ENCODE measurements at places on chromosomes 16 and 17.
A peak's percentile ranks its signal among the peaks of the same experiment; 100 is the strongest.

DNA sequence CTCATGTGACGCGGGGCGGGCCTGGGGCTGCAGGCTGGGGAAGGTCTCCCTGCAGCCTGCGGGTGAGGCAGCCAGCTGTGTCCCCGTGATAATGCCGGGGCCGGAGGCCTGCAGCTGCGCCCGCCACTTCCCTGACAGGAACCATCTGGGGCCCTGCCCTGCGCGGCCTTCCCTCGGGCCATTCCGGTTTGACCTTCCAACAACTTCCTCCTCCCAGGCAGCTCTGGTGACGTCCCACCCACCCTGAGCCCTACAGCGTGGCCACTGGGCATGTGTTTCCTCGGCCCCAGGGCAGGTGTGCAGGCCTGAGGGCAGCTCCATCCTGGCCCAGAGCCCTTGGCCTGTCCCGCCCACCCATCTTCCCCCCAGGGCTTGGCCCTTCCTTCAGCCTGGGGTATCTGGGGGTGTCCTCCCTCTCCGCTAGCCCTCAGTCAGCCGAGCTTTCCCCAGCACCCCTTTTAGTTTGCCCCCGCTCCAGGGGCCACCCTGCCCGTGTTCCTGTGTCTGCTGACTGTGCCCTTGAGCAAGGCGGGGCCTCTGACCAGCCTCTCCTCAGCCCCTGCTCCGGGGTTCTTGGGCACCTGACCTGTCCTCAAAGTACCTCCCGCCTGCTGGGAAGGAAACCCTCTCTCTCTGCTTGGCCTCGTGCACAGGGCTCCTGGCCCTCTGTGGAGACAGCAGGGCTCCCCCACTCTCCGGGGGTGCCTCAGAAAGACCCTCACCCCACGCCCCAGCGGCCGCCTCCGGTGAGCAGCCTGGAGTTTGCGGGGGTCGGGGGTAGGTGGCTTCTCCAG, at the start of gene CBFA2T3:
CBFA2T3 (minus strand) TSS at position 190 of the 794 bp plus-strand sequence. CDS start 400 bp downstream, outside the sequence.
- DNase-seq, result no peak

DNA sequence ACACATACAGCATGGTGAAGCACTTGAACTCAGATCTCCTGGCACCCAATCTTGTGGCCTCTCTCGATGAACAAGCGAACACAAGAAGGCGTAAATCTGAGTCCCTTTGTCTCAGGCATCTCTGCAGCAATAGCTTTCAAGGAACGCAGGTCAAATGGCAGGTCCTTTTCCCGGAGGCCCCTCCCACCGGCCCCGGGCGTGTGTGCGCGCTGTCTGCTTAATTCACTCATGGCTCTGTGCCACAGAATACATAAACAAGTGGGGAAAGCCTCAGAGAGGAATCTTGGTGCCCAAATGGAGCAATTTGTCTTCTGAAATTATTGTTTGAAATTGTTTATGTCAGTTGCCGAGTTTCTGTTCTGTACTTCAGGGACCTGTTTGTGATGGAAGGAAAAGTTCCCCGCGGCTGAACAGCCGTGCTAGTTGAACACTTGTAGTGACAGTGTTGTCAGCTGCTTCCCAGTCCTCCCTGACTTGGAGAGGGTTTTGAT, 14.8 kb downstream of the MYOCD start:
- no peak for DNase-seq

DNA sequence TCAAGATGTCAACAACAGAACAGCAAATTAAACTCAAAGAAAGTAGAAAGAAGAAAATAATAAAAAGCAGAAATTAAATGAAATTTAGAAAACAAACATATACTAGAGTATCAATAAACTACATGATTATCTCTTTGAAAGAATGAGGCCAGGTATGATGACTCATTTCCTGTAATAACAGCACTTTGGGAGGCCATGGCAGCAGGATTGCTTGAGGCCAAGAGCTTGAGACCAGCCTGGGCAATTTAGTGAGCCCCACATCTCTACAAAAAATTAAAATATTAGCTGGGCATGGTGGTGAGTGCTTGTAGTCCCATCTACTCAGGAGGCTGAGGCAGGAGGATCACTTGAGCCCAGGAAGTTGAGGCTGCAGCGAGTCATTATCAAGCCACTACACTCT, 232.5 kb downstream of the RAB11FIP4 start:
- DNase-seq, result no peak

DNA sequence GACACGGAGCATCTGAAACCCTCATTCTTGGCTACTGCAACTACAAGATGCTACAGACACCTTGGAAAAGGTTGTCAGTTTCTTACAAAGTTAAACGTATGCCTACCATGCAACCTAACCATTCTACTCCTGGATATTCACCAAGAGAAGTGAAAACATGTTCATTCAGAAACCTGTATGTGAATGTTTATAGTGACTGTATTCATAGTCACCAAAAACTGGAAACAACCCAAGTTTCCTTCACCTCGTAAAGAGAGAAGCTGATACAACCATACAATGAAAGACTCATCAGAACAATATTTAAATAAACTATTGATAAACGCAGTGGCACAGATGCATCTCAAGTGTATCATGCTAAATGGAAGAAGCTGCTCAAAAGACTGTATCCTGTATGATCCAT, 55.4 kb upstream of the CHMP6 start:
- DNase-seq, result no peak

DNA sequence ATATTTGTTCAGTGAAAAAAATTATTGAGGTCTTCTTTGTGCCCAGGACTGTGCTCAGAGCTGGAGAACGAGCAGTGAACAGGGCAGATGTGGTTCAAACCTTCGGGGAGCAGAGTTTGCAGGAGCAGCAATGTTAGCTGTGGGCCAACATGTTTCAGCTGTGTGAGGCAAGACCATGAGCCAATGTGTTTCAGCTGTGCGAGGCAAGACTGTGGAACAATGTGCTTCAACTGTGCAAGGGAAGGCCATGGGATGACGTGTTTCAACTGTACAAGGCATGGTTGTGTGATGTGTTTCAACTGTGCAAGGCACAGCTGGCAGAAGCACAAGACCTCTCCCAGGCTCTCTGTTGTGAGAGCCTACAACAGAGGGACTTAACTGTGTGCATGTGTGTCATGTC, 35.2 kb upstream of the SDK2 start:
- no peak for DNase-seq

DNA sequence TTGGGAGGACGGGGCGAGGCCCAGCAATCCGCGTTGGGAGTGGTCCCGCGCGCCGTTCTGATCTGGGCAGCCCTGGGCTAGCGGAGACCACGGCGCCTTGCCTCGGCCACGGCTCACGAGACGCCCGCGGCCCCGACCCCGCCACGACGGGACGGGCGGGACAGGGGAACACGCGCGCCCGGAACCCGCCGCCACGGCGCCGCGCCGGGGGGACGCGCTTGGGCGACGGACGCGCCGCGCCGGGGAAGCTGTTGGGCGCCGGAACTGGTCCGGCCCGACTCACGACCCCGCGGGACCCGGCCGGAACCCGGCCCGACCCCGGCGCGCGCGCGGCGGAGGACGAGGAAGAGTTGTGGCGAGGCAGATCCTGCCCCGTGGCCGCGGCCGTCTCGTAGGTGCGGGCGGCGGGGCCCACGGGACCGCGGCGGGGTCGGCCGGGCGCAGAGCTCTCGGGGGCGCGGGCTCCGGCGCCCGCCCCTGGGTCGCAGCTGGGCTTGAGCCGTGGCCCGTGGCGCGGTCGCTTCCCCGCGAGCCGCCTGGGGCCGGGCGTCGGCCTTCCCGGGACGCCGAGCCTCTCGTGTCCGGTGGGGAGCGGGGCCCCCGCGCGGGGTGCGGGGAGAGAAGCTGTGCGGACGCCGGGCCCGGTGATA, at the start of gene ACSF3:
ACSF3 (plus strand) TSS at position 251 of the 650 bp plus-strand sequence. CDS start 6,830 bp downstream, outside the sequence.
- no peak for DNase-seq

DNA sequence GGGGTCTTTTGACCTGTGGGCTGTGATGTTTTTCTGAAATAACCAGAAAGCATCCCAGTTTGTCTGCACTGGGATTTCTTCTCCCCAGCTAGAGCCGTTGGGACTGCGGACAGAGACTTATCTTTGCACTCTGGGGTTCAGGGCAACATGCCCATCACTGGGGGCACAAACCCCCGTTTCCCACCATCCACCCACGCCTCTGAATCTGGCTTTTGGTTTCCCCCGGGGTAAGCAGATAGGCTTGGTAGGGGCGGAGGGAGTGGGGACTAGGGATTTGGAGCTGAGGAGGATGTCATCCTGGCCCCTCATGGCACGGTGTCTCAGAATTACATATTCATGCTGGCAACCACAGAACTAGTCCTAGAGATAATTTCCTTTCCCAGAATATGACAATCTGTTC, 68.6 kb downstream of the CCDC182 start:
- DNase-seq, result no peak

GRCh38 chr16:89384282-89384681, 106.1 kb downstream of the ANKRD11 start:
- no peak for DNase-seq

GRCh38 chr16:15041271-15042004, 14.4 kb downstream of the NTAN1 start:
- no peak for DNase-seq

DNA sequence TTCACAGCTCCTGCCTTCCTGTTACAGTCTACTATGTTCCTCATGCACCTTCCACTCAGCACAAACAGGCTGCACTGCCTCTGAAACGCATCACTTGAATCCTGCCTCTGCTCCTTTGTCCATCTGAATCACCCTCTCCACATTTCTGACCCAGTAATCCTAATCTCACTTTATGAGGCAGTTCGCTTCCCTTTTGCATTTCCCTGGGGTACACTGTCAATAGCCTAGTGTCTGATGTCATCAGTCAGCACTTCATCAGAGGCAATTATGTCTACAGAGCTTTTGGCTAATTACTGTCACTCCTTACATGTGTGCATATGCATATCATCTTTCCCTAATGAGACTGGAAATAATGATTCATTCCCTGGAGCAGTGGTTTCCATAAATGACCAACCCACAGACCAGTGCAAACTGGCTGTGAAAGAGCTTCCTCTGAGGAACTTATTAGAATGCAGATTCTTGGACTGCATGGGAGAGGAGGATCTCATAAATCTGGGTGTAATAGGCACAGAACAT, 23.6 kb downstream of the CA4 start:
- DNase-seq, result no peak

DNA sequence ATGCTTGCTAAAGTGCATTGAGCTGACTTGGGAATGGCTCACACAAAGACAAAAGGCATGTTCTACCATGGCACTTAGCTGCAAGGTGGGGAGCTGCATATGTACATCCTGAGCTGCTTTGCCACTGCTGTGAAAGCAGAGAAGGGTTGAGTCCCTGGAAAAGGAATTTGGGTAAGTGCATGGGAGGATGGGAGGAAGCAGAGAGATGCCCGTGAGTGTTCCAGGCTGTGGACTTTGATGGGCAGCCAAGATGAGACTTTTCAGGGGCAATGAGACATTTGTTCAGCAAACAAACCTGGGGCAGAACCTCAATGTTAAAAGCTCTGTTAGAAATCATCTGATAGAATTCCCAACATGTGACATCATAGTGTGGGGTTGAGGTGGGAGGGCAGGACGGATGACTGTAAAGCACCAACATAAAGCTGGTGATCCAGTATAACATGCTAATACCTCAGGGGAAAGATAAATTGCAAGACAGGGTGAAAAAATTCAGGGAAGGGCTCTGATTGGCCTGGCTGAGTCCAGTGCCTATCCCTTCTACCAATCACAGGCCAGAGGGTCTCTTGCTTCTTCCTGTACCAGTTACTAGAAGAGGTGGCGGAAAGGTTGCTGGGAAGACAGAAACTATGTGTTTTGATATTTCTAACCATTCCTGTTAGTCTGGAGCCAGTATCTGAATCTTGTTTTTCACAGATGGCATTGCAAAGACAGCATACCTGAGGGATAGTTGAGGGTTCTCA, 163.2 kb downstream of the UTP18 start:
- no peak for DNase-seq

DNA sequence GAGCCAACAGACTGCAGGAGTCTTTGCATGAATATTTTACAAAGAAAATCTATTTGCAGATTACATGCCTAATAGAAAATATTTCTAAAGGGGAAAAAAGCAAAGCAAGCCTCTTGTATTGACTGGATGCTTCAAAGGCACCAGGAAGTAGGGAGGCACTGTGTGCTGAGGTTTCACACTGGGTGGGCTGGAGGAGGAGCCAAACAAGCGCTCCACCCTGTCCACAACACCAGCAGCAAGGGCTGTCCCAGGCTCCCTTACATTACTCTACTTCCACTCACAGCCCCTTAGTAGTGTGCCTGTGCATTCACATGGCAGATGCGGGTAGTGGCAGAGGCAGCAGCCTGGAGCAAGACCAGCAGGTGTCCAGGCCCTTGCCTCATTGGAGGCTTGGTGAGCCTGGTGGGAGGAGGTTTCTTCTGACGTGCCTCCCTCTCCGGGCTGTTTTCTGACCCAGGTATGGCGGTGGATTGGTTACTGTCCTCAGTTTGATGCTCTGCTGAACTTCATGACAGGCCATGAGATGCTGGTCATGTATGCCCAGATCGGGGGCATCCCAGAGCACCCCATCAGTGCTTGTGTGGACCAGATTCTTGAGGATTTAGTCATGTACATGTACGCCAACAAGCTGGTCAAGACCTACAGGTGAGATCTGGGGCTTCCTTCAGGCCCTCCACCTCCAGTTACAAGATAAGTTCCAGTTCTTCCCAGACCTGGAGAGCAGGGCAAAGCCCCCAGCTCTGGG, 7.0 kb upstream of the CCNF start:
- DNase-seq, result no peak

GRCh38 chr17:50087246-50087911, 7.8 kb upstream of the PDK2 start:
- no peak for DNase-seq

GRCh38 chr17:9658593-9659211, 13.4 kb downstream of the USP43 start:
- peak; percentile 76 for DNase-seq

GRCh38 chr16:54847609-54848008, 83.1 kb upstream of the IRX5 start:
- DNase-seq, result no peak

- no peak for DNase-seq
Measured at GRCh38 chr17:78034429-78035091, 76.1 kb downstream of the TNRC6C start.

DNA sequence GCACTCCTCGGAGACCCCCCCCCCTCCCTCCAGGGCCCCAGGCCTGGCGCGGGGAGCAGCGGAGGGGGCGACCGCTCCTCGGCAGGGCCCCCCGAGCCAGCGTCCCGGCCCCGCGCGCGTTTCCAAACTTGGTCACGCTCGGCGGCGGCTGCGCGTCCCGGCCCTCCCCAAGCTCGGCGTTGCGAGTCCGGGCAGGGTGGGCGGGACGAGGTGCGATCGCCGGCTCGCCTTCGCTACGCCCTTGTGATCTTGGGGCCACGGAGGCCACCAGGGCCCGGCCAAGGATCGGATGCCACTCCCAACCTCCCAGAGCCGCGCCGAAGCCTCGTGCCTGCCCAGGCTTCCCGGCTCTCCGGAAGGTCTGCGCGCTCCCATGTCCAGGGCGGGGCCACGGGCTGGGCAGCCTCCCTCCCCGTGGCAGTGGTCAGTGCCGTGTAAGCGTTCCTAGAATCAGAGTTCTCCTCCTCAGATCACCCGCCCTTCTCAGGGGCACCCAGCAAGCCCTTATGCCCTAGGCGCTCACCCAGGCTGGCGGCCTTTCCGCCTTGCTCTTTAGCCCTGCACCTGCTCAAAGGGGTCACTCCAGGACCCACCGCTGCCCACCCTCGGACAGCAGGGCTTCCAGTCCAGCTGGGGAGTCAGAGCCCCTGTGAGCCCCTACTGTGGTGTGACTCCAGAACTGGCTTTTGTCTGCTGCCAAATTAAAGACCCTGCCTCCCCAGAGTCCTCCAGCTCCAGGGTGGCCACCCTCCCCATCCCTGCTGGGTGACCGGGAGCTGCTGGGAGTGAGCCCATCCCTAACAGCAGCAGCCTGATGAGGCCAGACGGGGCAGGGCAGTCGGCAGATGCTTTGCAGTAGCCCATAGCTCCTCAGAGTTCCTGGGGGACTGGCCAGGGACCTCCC, 12.2 kb upstream of the MRPS23 start:
- DNase-seq, result no peak

Data from astrocyte of the cerebellum (primary cell).